ENCODE measurements at places on chromosomes 12 and 14.

- ATAC-seq, result no peak
Measured at GRCh38 chr12:65778258-65779090, 45.8 kb upstream of the HMGA2 start.

GRCh38 chr14:99887407-99887806 is 94.2 kb downstream of the EML1 start:
- no peak for ATAC-seq

DNA sequence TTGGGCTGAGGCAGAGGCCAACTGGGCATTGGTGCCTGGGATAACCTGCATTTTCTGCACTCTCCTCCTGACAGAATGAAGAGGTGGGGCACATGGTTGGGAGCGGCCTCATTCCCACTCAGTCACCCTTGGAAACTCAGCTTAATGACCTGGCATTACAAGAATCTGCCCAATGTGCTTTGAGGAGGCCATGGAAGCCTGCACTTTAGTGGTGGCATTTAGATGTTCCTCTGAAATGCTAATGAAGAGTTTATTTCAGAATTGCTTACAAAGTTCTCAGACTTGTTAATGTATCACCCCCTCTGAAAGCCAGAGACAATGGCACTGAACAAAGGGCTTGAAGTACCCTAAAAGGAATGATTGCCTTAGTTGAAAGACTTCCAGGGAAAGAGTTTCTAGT is 71.4 kb upstream of the PARP11 start:
- ATAC-seq, result no peak

DNA sequence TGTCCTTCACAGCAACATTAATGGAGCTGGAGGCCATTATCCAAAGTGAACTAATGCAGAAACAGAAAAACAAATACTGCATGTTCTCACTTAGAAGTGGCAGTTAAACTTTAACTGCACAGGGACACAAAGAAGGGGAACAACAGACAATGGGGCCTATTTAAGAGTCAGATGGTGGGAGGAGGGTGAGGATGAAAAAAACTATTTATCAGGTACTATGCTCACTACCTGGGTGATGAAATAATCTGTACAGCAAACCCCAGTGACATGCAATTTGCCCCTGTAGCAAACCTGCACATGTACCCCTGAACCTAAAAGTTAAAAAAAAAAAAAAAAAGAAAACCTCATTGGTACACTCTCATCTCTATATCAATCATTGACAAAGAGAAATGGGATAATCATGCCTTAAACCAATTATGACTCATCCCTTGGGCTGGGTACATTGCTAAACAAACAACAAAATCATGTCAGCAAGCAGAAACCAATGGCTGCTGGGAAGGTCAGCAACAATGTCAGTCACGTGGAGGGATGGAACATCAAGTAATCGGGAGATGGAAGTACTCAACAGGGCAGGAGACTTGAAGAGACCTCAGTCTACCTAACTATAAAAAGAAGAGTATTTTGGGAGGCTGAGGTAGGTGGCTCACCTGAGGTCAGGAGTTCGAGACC is 479.2 kb downstream of the RMST start:
- no peak for ATAC-seq

DNA sequence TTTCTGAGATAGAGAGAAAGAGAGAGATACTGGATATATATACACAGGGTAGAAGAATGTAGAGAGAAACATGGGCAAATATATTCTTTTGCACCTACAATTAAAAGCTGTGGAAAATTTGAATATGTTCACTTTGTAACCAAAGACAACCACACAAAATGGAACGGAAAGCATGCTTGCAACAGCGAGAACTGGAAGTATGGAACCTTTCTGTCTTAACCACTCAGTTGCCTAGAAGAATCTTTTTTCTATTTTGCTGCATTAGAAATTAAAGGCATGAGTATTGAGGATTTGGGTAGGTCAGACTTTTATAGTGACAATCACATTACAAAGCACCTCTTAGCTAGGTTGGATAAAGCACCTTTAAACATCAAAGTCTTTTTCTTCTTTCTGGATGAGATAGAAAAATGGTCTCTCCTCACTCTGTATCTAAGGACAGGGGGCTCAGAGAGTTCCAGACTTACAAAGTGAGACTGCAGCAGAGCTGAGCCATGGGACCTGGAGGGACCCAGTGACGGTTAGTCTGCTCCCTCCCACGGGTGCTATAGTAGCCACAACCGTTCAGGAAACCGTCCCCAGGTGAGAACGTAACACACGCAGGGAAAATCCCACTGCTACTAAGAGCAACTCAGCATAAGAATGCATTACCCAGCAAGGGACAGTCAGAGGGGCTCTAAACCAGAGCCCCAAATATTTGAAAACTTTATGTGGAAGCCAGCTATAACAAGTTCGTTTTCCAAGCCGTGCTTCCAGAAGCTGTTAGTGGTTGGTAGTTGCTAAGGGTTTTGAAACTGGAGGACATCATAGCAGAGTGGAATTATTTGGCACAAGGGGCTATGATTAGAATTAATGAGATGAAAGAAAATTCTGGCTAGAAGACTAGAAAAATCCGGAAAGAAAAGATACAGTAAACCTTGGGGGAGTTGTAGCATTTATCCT is 97.1 kb downstream of the DAD1 start:
- peak; percentile 50 for ATAC-seq

GRCh38 chr14:92635896-92636295 is 112.5 kb downstream of the LGMN start:
- ATAC-seq, result no peak

GRCh38 chr12:49875115-49875720 is 28.5 kb downstream of the FAIM2 start:
- no peak for ATAC-seq

GRCh38 chr14:93330609-93331000 is 2.2 kb downstream of the BTBD7 start:
- ATAC-seq, result no peak

GRCh38 chr12:66108386-66108785 is 22.2 kb downstream of the LLPH start:
- no peak for ATAC-seq

GRCh38 chr14:30993071-30993470 is 32.4 kb upstream of the AP4S1 start:
- ATAC-seq, result peak; percentile 80

- no peak for ATAC-seq
Measured at GRCh38 chr14:30603402-30603801, 18.7 kb upstream of the SCFD1 start.

- ATAC-seq, result no peak
Measured at GRCh38 chr12:122028165-122028904, 6.7 kb downstream of the BCL7A start.

DNA sequence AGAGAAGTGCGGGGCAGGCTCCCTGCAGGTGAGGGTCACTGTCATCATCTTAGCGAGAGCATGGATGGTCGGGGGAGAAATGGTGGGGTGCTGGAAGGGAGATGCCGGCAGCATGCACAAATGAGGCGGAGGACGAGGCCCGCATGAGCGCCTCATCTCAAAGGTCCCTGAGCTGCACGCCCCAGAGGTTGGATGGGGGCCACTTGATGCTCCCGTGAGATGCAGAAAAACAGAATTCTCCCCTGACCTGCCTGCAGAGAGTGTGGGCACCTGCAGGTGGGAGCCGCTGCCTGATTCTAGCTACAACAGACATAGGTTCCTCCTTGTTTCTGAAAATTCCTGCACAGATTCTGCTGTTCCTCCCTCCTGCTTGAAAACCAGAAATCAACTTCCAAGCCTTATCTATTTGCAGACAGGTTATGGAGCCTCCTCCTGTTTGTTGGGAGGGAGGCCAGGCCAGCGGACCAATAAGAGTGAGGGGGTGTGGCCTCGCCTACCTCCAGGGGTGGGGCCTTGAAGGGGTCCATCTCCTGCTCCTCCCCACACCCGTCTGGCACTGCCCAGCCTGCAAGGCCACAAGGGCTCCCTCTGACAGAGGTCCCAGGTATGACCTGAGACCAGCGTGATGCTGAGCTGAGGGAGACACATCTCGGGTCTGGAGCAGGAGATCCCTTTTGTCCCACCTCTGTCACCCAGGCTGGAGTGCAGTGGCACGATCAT is 67.2 kb downstream of the KDM2B start:
- peak; percentile 74 for ATAC-seq

DNA sequence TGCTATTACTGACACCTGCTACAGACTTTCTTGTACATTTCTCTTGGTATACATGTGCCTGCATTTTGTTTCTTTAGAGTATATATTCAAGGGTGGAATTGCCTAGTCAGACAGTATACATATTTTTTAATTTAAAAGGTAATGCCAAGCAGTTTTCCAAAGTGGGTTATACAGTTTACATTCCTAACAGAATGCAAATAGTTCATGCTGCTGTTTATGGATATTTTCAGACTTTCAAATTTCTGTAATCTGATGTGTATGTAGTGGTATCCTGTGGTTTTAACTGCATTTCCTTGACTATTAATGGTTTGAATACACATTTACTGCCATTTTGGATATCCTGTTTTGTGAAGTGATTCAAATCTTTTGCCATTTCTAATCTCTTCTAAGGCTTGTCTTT is 55.5 kb upstream of the VCPKMT start:
- no peak for ATAC-seq

DNA sequence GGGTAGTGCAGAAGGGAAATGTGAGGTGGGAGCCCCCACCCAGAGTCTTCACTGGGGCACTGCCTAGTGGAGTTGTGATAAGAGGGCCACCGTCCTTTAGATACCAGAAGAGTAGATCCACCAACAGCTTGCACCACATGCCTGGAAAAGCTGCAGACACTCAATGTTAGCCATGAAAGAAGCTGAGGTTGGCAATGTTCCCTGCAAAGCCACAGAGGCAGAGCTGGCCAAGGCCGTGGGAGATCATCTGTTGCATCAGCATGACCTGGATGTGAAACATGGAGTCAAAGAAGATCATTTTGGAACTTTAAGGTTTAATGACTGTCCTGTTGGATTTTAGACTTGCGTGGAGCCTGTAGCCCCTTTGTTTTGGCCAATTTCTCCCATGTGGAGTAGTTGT is 468.4 kb upstream of the FOXG1 start:
- ATAC-seq, result no peak

DNA sequence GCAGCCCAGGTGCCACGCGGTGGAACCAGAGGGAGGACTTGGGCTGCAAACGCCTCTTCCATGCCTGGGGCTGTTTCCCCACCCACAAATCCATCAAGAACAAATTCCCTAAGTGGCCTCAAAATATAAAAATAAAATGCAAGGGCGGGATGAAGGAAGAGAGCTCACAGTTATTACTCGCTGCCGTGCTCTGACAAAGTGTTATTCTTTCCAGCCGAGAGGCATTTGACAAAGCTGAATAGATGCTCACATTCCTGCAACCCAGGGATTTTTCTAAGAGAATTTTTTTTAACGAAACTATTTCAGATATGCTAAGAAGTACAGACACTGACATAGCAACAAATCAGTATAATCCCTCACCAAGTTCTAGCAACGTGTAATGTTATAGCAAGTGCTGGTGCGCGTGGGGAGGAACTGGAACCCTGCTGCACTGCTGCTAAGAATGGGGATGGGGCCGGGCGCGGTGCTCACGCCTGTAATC is 70.7 kb downstream of the SCARB1 start:
- ATAC-seq, result no peak

DNA sequence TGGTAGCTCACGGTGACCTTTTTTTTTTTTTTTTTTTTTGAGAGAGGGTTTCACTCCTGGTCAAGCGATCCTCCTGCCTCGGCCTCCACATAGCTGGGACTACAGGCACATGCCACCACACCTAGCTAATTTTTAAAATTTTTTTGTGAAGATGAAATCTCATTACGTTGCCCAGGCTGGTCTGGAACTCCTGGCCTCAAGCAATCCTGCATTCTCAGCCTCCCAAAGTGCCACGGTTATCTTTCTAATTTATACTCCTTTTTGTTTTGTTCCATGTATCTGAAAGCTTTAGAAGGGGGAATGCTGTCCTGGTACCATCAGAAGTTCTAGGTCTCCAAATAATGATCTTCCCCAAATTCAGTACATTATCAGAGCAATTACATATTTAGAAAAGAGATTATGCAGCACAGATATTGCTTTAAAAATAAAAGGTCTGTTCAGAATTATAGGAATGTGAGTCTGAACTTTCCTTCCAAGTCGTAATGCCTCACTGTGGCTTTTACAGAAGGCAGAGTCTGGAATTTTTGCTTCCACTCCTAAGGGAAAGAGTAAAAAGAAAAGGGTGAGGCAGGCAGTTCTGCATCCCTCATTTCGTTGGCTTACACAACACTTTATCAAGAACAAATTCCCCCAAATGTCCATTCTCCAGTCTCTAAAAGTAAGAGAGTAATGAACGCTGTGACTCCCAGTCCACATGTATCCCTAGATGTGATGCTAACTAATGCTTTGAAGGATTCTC is 73.0 kb downstream of the GCH1 start:
- ATAC-seq, result no peak

- peak; percentile 34 for ATAC-seq
Measured at GRCh38 chr14:49940808-49941421, 48.0 kb downstream of the ARF6 start.

DNA sequence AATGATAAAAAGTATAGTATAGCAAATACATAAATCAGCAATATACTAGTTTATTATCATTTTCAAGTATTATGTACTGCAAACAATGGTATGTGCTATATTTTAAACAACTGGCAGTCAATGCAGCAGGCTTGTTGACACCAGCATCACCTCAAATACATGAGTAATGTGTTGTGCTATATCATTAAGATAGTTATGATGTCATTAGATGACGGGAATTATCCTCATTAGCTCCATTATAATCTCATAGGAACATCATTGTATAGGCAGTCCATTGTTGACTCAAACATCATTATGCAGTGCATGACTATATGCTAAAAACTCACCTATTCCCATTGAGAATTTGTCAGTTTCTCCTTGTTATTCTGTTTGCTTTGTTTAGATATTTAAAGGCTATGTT is 85.4 kb downstream of the PRKD1 start:
- ATAC-seq, result no peak

GRCh38 chr12:132364348-132364902 is 35.0 kb upstream of the GALNT9 start:
- no peak for ATAC-seq

DNA sequence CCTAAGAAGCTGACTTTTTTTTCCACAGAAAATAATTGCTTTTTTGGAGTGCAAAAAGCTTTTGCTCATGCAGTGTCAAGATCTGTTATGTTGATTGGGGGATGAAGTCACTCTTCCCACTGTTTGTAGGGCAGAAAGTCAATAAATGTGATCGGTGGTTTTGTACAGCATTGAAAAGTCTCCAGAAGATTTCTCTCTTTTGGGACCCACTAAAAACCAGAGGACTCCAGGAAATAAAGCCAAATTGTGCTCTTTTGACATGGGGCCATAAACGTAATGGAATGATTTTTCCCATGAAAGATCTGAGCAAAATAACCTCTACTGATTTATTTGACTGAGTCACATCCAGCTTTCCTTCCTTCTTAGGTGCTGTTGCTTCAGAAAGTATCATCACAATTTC is 122.5 kb downstream of the SNAPC1 start:
- ATAC-seq, result no peak

DNA sequence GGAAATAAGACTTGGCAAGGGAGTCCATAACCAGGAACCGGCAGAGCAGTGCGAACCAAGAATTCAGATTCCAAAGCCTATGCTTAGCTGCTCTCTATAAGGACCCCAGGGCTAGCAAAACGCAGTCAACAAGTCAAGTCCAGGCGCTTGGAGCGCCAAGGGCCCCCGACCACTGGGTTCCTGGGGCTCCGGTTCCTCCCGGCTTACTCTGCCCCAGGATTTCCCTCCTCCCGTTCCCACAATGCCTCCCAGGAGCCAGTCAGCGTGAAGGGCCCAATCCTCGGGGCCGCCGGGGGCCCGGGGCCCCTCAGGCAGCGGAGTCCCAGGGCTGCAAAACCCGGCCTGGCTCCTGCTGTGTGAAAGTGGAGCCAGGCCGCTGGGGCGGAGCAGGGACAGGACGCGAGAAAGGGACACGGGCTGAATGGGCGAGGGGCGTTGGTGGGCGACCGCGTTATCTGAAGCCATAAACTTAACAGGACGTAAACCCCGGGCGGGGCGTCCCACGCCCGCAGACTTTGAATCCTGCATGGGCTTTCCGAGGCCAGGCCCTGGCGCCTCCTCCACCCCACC is 1.5 kb downstream of the KRT8 start:
- ATAC-seq, result peak; percentile 33

Data from activated T-helper 17 cell treated with anti-CD3 and anti-CD28 coated beads, Interleukin-2, amount 50 U/mL, for 72 hours (primary cell).